ENCODE measurements at places on chromosomes 4 and X. TPM values are rescaled to one million over a fixed set of nuclear protein-coding genes. Genes with fewer than 3 reads are reported as not detected.

GRCh38 chrX:38561951-38562719 lies 793 bp downstream of the TSPAN7 start:
- DNase-seq = peak; percentile 2

- peak; percentile 54 for DNase-seq
Measured at GRCh38 chrX:130704053-130705038, 198.7 kb downstream of the ENOX2 start.

DNA sequence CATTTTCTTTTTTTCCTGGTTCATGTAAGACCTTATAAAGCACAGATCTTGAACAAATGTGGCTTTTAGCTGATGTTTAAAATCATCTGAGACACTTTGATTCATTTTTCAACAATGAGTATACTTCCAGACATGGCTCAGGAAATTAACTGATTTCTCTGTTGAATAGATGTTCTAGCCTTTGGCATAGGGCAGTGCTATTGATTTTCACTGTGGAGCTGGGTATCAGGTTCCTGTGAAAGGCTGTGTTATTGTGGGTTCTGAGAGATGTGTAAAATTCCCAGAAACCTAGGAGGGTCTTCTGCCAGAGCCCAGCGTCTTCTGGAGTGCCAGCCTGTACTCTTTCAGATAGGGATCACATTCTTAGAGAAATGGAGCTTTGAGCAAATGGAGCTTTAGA lies 278.9 kb downstream of the EPHA5 start:
- no peak for DNase-seq

FHDC1 gene
- polyA plus RNA-seq = 0.43 TPM

GLUD2 gene
- 0.36 TPM for polyA plus RNA-seq
